ENCODE measurements at places on chromosomes 5 and 9.

GRCh38 chr9:112446080-112446479, 40.5 kb upstream of the KIAA1958 start:
- no peak for DNase-seq

DNA sequence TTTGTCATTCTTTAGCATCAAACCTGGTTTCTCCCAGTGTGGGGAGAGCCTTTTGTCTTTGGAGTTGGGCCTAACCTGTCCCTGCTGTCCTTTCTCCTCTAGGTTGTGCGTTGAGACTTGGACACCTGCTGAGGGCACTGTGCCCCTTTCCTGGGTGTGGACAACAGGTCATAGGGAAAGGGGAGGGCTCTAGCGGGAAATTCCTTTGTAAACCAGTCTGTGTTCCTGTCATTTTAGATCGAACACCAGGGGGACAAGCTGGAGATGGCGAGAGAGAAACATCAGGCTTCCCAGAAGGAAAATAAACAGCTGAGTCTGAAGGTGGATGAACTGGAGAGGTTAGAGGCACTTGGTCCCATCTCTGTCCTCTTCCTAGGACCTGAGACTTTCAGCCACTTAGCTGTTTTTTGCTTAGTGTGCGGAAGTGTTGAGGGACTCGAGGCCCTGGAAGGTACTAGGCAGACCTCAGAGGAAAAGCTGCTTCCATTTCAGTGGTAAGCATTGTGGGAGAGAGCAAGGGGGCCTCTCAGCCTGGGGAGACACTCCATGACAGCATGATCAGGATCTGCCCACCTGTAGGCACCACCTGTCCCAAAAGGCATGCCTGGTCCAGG, 8.6 kb upstream of the GLE1 start:
- no peak for DNase-seq

- DNase-seq = no peak
These were observed 159.9 kb downstream of the OLFM1 start for GRCh38 chr9:135247227-135247930.

- no peak for DNase-seq
These were observed 32.7 kb downstream of the NFIB start for GRCh38 chr9:14281136-14281795.

- DNase-seq = no peak
These were observed 136.3 kb downstream of the TTLL11 start for GRCh38 chr9:121956808-121957207.

- peak; percentile 59 for DNase-seq
These were observed 6.4 kb downstream of the B4GALT7 start for GRCh38 chr5:177606071-177607051.

DNA sequence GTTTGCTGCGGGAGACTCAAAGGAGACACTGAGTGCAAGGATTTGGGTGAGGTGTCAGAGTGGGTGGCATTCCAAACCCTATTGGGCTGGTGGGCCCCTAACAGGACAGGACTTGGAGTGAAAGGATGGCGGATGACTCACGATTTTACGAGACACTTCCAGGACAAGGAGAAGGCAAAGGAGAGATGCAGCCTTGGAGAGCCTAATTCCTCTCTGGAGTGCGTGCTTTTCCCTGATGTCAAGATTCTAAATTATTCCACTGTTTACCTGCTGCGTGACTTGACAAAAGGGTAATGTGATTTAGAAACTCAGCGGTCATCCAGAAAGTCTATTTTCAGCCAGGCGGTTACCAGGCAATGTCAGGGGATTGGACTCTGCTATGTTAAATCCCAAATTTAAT, 41.6 kb upstream of the CD180 start:
- no peak for DNase-seq

DNA sequence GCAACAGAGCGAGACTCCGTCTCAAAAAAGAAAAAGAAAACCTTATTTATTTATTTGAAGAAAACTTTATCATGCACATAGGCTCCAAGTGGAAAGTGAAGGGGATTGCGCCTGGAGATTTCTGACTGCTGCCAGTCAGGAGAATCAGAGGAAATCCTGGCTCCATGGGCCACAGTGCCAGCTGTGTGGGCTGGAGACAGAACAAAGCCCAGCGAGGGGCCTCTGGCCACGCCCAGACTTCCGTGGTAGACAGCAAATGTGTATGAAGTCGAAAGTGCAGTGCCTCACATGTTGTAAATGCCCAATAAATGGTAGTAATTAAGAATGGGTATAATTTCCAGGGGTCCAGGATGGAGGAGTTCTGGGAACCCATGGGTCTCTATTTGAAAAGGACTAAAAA, 75.8 kb upstream of the WWC1 start:
- DNase-seq = no peak

- no peak for DNase-seq
These were observed 106.2 kb upstream of the EMB start for GRCh38 chr5:50547303-50547702.

- no peak for DNase-seq
These were observed 38.2 kb downstream of the CCDC192 start for GRCh38 chr5:127741412-127741811.

DNA sequence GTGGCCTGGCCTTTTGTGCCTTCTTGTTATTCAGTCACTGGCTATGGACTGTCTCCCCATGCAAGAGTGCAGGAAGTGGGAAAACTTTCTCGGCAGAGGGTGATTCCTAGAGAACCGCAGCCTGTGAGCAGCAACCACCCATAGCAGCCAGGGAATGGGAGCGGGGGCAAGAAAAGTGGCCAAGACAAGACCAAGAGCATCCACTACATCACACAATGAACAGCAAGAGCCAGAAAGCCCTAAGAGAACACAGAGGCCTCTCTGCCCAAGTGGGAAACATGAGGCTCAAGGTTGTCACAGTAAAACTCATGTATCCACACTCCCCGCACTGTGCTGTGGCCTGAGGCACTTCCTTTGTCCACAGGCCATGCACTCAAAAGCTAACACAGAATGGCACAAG, 129.1 kb upstream of the FSTL4 start:
- peak; percentile 59 for DNase-seq

GRCh38 chr9:96874201-96874785, 20.0 kb upstream of the ZNF782 start:
- no peak for DNase-seq

- no peak for DNase-seq
These were observed 30.5 kb upstream of the UBAP2 start for GRCh38 chr9:34079181-34079580.

DNA sequence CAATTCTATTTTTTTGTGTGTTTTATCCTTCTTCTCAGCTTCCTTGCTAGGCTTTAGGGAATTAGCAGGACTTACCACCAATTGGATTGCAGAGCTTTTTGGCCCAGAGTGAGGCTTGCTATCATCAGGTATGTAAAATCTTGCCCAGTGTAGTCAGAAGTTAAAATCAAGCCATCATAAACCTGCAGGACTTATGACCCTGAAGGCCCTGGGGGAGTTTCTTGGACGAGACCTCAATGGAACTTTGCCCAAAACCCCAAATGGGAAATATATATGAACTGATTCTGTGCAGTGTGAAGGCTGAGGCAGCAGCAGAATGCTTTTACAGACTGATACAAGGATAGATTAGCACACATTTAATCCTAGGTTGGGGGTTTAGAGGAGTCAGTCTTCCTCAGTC, 287.0 kb downstream of the SH3GL2 start:
- DNase-seq = no peak

GRCh38 chr5:139662617-139663016, 14.5 kb downstream of the CXXC5 start:
- DNase-seq = no peak

GRCh38 chr9:112170968-112171367, 4.1 kb downstream of the SUSD1 start:
- no peak for DNase-seq

DNA sequence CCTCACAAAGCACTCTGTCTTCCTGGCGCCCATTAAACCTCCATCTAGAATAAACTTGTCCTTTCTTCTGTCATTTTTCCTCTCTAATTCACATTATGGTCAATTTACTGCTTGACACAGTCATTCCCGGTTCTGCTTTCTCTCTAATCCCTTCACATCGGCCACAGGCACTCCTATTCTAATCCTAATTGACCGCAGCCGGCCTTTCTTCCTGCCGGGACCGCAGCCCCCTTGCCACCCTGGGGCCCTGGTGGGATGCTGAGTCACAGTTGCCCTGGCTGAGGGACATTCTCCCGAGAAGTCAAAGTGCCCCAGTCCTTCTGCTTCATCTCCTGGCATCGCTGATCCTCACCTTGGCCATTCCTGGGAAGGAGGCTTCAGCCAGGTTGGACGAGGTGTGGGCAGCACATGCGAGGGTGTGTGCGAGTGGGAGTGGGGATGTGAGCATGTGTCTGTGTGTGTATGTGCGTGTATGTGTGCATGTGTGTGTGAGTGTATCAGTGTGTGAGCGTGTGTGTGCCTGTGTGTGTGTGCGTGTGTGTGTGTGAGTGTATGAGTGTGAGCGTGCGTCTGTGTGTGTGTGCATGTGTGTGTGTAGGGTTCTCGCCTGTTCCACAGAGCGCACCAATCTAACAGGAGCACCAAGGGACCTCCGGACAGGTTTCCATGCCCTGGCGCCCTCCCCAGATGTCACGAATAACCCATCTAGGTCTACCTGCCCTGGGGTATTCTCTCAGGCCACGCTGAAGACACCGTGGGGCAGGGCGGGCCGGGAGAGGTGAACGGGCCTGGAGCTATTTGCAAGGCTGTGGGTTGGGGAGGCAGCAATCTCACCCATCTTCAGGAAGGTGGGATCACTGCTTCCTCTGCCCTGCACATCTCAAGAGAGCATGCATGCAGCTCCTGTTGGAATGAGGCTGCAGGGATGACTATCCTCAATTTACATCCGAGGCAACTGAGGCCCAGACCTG, 191.2 kb downstream of the PAX5 start:
- DNase-seq = no peak

DNA sequence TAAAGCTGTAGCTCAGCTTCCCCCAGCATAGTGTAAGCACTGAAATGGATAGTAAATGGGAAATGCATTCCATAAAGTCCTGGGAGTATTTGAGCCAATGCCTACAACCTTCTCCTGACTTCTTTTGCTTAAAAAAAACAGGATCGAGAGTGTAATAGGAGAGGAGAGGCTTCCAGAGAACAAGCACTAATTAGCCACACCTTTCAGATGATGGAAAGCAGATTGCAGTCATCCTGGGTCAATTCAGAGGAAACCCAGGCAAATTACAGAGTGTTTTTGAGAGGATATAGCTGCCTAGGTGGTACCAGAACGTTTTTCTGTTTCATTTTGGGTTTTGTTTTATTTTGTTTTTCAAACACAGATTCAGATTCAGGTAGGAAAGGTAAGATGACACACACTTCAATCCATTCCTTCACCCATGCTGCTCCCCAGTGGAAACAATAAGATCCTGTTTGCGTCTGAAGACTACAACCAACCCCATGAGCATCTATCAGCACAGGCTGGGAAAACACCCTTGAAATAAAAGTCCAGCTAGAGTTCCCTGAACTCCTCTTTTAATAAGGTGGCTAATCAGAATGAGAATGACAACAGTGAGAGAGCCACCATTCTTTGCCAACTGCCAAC, 95.6 kb downstream of the RFK start:
- DNase-seq = no peak

DNA sequence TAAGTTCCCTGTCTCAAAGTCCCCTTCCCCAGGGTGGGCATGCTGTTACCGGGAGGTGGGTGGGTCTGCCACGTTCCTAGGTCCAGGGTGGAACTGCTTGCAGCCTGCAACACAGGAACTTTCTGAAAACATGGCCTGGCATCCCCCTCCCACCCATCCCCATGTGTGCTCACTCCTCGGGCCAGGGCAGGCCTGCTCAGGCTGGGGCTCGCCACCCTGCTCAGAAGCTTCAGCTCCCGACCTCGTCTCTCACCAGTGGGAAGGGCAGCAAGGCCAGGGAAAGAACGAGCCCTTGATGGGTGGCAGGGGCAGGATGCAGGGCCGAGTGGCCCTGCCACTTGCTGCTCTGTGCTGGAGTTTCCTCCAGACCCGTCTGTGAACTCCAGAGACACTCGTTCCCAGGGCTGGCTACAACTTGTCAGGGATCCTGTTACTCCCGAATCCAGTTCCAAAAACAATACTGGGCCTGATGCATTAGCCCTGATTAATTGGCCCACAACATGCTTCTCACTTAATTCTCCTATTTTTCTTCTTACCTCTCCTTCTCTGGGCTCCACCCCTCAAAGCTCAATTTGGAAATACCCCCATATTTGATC, 197.3 kb downstream of the SLIT3 start:
- no peak for DNase-seq

GRCh38 chr5:58972301-58972700, 389.4 kb downstream of the RAB3C start:
- DNase-seq = no peak

GRCh38 chr5:152505442-152506042, 100.5 kb upstream of the NMUR2 start:
- DNase-seq = no peak

- DNase-seq = no peak
These were observed 230.2 kb upstream of the DAPK1 start for GRCh38 chr9:87267251-87268070.

DNA sequence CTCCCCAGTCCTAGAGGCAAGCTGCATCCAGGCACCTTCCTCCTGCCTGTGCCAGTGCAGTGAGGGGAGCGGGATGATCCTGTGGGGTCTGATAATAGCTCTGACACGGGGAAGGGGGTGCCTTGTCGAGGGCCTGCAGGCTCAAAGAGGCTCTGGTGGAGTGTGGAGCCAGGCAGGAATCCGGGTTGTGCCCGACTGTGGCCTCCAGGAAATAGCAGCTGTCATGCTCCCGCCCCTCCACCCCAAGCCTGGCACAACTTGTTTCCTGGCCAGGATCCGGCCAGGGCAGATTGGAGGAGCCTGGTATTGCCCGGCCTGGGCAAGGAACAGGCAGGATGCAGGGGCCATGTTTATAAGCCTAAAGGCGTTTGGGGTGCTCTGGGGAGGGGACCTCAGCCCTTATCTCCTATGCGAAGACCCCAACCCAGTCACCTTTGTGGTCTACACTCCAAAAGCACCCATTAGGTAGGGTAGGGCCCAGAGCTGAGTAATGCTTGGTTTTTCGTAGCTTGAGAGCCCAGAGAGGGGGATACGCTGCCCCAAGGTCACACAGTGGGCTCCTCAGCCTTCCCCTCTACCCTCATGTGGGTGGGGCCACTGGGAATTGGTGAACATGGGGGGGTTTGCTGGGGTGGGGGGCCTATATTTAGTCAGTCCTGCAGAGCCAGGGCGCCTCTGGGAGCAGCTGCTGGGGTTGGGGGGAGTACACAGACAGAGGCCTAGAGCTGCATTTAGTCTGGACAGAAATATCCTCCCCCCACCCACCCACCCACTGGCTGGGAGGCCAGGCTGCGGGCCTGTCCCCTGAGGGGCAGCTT, 12.2 kb downstream of the CXXC5 start:
- DNase-seq = no peak

GRCh38 chr5:148844433-148845280, 18.2 kb downstream of the ADRB2 start:
- DNase-seq = no peak
